ENCODE measurements at places on chromosomes 16 and 17.

- no peak for DNase-seq
Observed at GRCh38 chr16:67713647-67714273, 5.4 kb downstream of the GFOD2 start.

DNA sequence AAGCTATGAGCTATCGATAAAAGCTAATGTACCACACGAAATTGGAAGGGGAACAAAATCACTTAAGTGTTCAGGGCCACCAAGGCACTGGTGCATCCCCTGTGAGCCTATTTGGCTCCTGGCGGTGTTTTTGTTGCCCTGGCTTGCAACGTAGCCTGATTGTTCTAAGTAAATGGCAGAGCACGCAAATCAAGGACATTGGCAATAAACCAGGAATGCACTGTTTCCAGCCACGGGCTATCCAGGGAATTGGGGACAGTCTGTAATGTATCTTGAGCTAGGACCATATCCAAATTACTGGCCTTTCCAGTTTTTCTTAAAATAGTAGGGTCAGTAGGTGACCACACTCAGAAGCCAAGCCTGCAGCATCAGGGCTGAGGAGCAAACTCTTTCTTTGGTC, 734.0 kb downstream of the MAF start:
- DNase-seq = no peak

DNA sequence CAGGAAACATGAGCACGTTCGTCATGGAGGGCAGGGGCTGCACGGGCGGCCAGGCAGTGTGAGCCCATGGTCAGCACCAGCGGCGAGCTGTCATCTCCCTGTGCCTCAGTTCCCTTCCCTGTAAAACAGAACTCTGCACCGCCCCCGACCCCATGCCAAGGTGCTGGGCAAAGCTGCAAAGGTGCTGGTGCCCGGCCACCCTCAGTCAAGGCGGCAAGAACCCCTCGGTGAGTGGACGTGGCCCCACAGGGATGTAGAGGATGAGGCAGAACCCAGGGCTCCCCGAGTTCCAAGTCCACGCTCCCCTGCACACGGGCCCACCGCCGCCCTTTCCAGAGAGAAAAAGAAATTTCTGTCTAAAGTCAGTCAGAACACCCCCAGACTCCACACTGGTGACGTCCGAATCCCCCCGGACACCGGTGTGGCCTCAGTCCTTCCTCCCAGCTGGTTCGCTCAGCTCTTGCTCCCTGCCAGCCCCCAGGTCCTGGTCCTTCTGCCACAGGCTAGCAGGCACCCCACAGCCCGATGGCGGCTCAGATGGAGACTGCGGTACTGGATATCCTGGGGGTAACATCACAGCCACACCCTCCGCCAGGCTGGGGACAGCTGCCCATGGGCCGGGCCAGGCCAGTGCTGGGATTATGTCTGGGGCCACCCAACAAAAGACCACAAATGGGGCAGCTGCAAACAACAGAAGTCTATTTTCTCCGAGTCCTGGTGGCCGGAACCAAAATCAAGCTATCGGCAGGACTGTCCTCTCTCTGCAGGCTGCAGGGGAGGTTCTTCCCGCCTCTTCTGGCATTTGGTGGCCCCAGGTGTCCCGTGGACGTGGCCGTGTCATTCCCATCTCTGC, 14.4 kb upstream of the BAHCC1 start:
- no peak for DNase-seq

DNA sequence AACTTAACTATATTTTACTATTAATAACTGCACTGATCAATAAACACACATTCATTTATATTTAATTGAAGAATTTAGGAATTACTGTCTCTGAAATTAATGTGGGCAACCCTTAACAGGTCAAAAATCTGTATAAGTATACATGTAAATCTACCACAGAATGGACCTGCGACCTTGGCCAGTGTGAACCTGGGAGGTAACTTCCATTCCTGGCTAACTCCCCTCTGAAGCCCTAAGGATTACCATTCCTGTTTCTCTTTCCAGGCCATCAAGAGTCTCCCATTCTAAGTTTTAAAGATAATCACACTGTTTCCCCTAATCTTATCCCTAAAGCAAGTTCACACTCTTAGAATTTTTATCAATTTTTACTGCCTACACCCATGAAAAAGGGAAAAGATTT, 58.1 kb downstream of the SMURF2 start:
- DNase-seq = no peak

DNA sequence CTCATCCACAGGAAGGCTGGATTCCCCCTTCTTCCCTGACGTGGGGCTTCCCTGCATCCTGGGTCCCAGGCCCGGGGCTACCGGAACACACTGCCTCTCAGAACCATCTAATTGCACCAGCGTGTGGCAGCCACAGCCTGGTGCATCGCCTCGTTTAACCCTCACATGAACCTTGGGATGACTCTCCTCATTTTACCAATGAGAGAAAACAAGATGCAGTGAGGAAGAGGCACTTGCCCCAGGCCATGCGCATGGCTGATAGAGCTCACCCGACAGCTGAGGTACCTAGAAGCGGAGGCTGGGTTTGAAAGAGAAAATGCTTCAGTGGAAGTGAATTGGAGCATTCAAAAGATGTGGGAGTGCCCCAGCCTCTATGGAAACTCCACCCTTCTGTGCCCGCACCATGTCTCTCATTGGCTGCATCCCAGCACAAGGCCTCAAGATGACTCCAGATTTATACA, 162.3 kb downstream of the KATNIP start:
- no peak for DNase-seq

Data from stimulated activated CD4-positive, alpha-beta T cell treated with anti-CD3 and anti-CD28 coated beads, TNF-alpha, amount 100 ng/mL, for 1 hour (primary cell).